ENCODE measurements at places on chromosomes 7 and 10. TPM values are rescaled to one million over a fixed set of nuclear protein-coding genes. Genes with fewer than 3 reads are reported as not detected.

DNA sequence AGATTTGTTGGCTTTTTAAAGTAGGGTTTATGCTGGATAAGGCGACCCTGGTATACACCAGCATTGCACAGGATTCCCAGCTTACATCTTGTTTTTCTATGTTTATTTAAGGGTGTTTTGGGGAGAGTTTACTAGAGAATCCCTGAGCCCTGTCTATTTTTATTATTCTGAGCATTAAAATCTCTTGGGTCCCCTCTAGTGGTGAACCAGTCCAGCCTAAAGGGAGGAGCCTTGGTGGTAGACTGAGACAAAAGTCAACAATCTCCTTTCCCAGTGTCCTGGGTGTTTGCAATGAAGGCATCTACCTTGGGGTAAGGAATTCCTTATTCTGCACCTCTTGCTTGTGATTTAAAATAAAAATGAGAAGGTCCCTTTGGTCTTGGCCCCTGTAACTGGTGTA is 38.2 kb downstream of the ANTXRL start:
- DNase-seq, result no peak

The LIPF gene
- not detected for total RNA-seq

GRCh38 chr10:71761105-71761511 is 12.2 kb downstream of the VSIR start:
- no peak for DNase-seq

GRCh38 chr7:129831424-129832058 is 121.2 kb downstream of the UBE2H start:
- DNase-seq, result no peak

The TBATA gene
- total RNA-seq, result not detected

DNA sequence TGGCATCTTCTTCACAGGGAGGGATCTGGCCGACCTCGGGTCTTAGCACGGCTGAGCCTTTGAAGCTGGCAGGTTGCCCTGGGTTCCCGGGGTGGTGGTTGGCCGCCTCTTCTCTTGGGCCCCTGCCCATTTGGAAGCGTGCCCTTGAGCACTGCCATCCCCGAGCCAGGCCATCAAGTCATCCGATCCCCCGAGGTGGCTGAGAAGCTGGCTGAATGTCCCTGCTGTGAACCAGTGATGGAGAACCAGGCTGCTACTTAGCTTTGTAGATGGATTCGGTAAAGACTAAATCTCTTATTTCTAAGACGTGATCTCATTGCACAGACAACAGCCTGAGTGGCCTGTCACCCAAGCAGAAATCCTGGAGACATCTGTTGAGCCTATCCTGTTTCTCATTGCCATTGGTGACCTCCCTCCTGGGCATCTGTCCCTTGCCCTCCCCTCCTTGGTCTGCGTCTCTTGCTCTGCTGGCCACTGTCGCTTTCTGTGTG is 74.3 kb downstream of the GRK5 start:
- no peak for DNase-seq

GRCh38 chr10:61944410-61945147 is 43.1 kb downstream of the ARID5B start:
- DNase-seq, result no peak

DNA sequence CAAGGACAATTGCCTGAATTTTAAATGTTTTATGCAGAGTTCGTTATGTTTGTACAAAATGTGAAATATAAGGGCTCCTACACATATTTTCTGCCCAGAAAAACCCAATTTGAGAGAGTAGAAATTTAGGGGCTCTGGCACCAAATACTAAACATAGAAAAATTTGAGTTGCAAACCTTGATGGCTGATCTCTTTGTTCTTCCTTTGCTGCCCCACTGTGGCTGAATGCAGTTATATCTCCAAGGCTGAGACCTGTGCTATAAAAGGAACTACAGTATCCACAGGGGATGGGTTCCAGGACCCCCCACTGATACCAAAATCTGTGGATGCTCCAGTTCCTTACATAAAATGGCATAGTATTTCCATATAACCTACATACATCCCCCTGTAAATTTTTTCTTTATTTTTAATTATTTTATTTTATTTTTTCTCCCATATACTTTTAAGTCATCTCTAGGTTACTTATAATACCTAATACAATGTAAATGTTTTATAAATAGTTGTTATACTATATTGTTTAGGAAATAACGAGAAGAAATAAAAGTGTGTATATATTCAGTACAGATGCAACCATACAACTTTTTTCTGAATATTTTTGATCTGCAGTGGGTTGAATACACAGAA is 22.5 kb downstream of the CFAP43 start:
- no peak for DNase-seq

The ANKRD30A gene
- total RNA-seq, result not detected

- DNase-seq, result no peak
Measured at GRCh38 chr7:22884911-22885788, 62.5 kb upstream of the TOMM7 start.

DNA sequence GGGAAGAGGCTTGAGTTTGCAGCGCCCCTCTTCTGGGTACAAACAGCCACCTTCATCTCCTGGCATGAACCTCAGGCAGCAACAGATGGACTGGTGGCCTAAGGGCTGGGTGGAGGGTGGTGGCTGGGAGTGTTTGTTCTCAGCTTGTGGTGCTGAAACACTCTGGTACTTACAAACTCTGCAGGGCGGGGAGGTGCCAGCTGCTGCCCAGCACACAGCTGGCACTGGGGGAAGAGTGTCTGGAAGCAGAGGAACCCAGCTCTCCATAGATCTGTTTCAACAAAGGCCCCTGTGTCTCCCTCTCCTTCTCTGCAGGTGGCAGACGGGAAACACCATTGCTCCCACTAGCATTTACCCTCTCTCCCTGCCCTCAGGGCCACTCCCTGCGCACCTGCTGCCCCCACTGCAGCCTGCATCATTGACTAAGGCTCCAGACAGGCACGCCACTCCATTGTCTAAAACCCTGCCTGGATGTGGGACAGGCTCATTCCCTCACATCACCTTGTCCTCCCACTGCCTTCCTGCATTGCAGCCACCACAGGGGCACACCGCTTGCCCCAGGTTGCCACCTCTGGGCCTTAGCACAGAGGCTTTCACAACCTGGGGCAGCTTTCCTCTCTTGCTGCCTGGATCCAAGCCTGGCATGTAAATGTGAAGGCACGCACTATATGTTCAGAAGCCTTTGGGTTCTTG is 6.5 kb downstream of the ARHGAP22 start:
- no peak for DNase-seq

The EEPD1 gene
- 0.59 TPM for total RNA-seq

- no peak for DNase-seq
Measured at GRCh38 chr10:125802739-125803138, 20.3 kb downstream of the UROS start.

- DNase-seq, result no peak
Measured at GRCh38 chr10:95818668-95819067, 62.7 kb downstream of the ENTPD1 start.

- no peak for DNase-seq
Measured at GRCh38 chr7:109020251-109020650, 450.6 kb downstream of the DNAJB9 start.

GRCh38 chr7:64883113-64883905 is 19.8 kb upstream of the ZNF273 start:
- DNase-seq, result no peak

DNA sequence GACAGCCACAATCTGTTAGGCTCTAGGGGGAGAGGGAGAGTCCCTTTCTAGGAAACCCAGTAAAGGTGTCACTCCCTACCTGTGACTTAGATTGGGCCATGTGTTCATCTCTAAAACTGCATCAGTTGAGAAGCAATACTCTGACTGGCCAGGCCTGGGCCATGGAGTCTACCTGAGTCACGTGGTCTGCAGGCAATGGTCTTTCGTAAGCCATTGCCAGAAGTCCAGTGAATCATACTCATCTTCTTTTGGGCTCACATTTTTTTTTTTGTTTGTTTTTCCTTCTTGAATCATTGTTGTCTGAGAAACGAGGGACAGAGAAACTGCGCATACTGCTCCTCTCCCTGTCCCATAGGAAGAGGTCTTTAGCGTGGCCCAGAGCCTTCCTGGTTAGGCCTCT is 215.6 kb downstream of the CCSER2 start:
- no peak for DNase-seq

GRCh38 chr10:71268247-71268691 is 50.8 kb upstream of the SLC29A3 start:
- DNase-seq, result no peak

- DNase-seq, result no peak
Measured at GRCh38 chr7:14507617-14508016, 394.9 kb downstream of the DGKB start.

The CALCR gene
- not detected for total RNA-seq

- no peak for DNase-seq
Measured at GRCh38 chr10:54985732-54986131, 184.7 kb upstream of the PCDH15 start.

DNA sequence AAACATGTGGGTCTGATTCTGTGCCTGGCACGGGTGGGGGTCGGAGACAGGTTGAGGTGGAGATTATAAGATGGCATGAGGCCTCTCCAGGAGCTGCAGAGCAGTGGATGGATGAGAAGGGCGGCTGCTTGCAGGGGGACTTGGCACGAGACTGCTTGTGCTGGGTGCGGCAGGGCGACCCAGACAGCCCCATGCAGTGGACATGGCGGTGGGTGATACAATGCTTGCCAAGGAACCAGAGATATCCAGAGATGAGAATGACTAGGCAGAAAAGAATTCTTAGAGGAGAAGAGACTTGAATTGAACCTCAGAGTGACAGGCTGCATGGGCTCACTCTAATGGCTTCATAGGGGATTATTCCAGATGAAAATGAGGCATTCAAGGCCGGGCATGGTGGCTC is 145.4 kb downstream of the NEURL1 start:
- no peak for DNase-seq

DNA sequence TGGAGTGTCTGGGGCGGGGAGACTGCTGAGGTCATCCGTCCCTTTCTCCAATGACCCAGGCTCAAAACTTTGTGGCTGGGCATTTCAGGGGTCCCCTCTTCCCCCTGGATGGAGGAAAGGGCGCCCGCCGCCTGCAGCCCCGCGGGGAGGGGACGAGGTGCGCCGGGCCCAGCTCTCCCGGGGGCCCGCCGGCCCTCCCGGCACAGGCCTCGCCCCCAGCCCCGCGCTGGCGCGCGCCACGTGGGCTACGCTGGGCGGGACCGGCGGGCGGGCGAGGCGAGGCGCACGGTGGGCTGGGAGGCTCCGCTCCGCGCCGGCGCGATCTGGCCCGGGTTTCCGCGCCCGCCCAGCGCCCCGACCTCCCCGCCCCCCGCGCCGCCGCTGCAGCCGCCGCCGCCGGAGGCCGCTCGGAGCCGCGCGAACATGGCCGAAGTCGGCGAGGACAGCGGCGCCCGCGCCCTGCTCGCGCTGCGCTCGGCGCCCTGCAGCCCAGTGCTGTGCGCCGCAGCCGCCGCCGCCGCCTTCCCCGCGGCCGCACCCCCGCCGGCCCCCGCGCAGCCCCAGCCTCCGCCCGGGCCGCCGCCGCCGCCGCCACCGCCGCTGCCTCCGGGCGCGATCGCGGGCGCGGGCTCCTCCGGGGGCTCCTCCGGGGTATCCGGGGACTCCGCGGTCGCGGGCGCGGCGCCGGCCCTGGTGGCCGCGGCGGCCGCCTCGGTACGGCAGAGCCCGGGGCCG is at the start of gene FOXK1:
Gene FOXK1, plus strand, starts transcription at position 410 of the 735 bp plus-strand sequence. Its CDS starts 14 bp downstream, at position 424.
- DNase-seq, result peak; percentile 85

- no peak for DNase-seq
Measured at GRCh38 chr10:79588800-79589199, 21.9 kb upstream of the SFTPA1 start.

The PTN gene
- total RNA-seq, result not detected

GRCh38 chr7:81604808-81605174 is 165.1 kb downstream of the HGF start:
- DNase-seq, result no peak

DNA sequence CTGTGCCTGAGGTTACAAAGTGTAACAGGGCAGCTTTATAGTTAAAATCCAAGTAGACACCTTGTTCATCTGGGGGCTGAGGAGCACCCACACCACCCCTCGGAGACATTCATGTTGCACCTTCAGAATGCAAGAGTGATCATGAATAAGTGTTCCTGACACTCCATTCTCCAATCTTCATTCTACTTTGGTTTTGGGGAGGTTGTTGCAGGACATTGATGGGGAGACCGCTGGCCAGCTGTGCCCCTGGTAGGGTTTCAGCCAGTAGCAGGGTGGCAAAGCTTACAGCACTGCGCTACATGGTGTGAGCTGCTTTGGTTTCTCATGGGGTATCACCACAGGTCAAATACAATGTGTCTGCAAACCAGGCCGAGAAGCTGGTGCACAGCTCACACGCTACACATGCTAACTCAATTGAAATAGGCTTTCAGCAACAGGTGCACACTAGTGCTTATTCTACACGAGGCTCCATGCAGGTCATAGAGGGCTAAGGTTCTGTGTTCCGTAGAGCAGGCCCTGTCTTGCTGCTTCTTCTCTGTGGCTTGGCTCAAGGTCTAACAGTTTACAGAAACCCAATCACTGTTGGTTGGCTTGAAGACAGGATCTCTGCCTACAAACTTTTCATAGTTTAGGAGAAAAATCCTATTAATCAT is 317.4 kb upstream of the ZNF32 start:
- no peak for DNase-seq

- DNase-seq, result no peak
Measured at GRCh38 chr10:12097791-12098190, 29.0 kb downstream of the DHTKD1 start.

The ZNF746 gene
- total RNA-seq, result 21.0 TPM

GRCh38 chr7:47581438-47581803 is 490 bp downstream of the TNS3 start:
- DNase-seq, result no peak

The DRGX gene
- not detected for total RNA-seq

The ZCWPW1 gene
- 10.8 TPM for total RNA-seq

DNA sequence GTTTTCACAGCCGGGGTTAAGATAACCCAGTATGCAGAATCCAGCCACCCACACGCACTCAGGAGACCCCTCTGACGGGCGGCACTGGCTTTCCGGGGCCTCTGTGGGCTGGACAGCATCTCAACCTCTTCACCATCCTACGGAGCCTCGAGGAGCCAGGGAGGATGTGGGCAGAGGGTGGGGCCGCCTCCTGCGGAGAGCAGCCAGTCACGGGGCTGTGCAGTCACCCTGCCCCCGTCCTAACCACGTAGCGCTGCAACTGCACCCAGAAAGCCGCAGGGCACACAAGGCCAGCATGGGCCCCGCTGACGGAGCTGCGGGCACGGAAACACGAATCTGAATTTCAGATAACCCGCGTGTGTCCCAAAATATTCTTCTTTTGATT is 270.3 kb downstream of the ELFN1 start:
- DNase-seq, result peak; percentile 70

The MMS19 gene
- 83.0 TPM for total RNA-seq

- no peak for DNase-seq
Measured at GRCh38 chr10:77301305-77301730, 336.3 kb downstream of the KCNMA1 start.

DNA sequence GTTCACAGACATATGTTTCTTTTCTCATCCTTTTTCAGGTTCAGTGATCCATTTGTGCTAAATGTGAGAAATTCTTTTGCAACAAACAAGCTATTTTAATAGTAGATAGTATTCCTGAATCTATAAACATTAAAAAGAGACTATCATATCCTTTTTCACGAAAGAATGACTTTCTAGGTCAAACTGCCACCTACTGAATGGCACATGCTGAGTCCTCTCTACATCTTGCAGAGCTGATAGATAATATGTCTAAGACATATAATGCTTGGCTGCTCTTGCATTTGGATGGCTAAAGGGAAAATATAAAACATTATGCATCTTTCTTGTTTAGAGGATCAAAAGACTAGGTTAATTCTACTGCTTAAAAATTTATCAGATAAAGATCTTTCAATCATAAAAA is 114.1 kb upstream of the SLC26A5 start:
- DNase-seq, result no peak

All from activated B cell treated with CpG ODN at 0.5 μM for 24 hours (primary cell).